Prostate gland (tissue), 2 donors: ENCODE measurements at places on chromosomes 11 and 22.

DNA sequence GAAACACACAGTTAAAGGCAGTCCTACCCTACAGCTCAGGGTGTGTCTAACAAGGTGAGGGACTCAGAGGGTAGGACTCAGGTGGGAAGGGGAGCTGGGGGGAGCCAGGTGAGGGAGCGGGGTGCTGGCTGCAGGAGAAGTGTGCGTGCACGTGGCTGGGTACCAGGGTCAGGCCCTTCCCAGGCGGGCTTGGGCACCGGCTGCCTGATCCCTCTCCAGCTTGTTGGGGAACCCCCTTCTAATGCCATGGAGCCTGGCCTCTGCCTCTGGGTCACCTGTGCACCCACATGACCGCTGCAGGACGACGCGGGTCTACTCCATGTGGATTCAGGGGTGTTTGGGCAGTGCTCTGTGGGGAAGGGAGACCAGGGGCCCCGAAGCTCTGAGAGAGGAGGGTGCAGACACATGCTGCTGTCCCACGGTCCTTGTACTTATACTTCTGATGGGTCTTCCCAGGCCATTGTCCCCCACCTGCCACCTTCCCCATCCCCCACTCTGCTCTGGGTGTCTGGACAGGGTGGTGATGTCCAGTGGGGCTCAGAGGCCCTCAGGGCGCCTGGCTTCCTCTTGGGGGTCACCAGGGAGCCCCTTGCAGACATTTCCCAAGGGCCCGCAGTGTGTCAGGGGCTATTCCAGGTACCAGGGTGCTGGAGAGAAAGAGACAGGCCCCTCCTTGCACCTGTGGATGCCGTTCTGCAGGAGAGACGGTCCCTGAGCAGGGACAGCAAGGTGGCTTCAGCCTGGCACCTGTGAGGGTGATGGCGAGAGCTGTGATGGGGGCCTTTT is 10.4 kb upstream of the MRGPRD start:
- no peak for DNase-seq

- DNase-seq: no peak
Observed at GRCh38 chr22:49196046-49196511, 631.6 kb downstream of the BRD1 start.

- DNase-seq: no peak
Observed at GRCh38 chr11:123219066-123219690, 24.1 kb upstream of the CLMP start.

- DNase-seq: no peak
Observed at GRCh38 chr11:112928136-112928535, 33.1 kb upstream of the NCAM1 start.
